Stimulated activated CD4-positive, alpha-beta T cell treated with anti-CD3 and anti-CD28 coated beads, Interleukin-1b, Interleukin-23, amount 100 ng/mL, for 48 hours (primary cell): ENCODE measurements at places on chromosomes 1 and 21.

GRCh38 chr1:40633523-40633922 is 32.0 kb downstream of the RIMS3 start:
- DNase-seq = no peak

DNA sequence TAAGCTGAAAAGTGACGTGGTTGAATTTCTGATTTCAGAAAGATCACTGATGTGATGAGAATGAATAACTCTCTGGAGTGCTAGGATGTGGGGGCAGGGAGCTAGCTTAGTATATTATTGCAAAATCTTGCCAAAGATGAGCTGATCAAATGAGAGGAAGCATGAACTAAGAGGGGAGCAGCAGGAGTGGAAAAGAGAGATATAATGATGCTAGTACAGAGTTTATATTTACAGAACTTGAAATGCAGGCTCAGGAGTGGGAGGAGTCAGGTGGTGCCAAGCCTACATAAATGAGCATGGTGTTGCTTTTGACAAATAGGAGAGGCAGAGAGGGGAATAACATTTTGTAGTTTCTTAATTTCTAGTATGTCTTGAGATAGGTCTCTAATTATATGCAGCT is 38.1 kb upstream of the NBL1 start:
- DNase-seq = no peak

- no peak for DNase-seq
Measured at GRCh38 chr1:100955322-100955721, 59.4 kb downstream of the SLC30A7 start.

GRCh38 chr1:220527908-220528678 is at the start of gene MARK1:
MARK1 (plus strand) TSS chr1:220528136; CDS start chr1:220528823, 687 bp downstream.
- peak; percentile 1 for DNase-seq

- no peak for DNase-seq
Measured at GRCh38 chr1:183732236-183732880, 72.6 kb upstream of the RGL1 start.

- peak; percentile 59 for DNase-seq
Measured at GRCh38 chr21:17784604-17785402, 34.4 kb downstream of the C21orf91 start.

DNA sequence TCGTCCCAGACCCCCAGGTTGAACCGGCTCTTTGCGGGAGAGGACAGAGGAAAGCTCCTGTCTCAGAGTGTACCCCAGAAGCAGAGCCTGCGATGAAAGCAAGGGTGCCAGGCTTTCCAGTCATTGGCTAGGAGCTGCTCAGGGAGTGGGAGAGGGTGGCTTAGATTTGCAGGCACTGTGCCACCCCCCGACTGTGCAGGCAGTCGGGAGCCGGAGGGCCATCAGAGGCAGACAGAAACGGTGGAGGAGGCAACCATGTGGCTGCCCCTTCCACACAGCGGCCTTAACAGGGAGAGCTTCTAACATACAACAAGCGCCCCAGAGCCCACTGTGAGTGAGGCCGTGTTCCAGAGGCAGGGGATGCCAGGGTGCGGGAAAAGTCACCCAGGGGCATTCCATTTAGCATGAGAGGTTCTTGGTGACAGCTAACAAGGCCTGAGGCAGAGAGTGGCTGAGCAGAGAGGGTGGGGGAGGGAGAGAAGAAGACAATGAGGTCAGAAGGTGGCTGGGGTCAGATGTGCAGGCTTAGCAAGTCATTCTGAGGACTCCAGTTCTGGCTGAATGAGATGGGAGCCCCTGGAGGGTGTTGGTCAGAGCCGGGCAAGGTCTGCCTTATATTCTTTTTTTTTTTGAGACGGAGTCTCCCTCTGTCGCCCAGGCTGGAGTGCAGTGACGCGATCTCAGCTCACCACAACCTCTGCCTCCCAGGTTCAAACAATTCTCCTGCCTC is 9.5 kb upstream of the C1orf167 start:
- no peak for DNase-seq

DNA sequence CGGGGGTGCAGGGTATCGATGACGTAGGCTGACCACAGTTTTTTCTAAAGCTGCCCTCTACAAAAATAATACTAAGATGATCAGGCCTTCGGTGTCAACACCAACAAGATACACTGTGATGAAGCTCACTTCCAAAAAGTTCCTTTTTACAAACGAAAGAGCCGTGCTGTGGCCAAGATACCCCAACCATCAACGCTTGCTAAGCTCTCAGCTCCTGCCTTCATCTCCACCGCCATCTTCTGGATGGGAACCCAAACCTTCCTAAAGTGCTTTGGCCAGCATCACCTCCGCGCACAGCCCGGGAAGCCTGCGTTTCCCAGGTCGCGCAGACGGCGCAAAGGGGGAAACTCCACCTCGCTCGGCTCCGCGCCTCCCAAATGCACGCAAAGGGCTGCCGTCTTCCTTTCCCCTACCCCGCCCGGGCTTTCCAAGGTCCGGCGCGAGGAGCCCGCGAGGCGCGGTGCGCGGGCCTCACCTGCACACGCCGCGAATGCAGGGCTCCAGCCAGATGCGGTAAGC is 541 bp downstream of the USP48 start:
- DNase-seq = peak; percentile 53
